ENCODE measurements at places on chromosomes 6 and 20.

GRCh38 chr6:33812669-33813068 is 8.9 kb upstream of the MLN start:
- no peak for DNase-seq

DNA sequence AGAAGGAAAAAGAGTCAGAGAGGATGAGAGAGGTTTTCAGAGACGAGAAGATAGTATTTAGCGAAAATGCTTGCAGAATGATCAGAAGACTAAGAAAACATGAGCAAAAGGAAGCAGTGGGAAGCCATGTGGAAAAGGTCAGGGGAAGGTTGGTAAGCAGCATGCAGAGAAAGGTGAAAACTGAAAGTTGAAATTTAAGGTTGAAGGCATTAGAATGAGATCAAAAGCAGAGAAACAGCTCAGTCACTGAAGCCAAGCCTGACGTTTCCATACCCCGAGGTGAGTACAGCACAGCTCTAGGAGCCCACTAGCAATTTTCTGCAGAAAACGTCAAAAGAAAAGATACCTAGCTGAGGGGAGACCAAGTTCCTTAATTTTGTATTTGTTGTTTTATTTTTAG is 19.1 kb upstream of the TFB1M start:
- DNase-seq = no peak

GRCh38 chr6:219019-219570 is 73.2 kb upstream of the DUSP22 start:
- no peak for DNase-seq

DNA sequence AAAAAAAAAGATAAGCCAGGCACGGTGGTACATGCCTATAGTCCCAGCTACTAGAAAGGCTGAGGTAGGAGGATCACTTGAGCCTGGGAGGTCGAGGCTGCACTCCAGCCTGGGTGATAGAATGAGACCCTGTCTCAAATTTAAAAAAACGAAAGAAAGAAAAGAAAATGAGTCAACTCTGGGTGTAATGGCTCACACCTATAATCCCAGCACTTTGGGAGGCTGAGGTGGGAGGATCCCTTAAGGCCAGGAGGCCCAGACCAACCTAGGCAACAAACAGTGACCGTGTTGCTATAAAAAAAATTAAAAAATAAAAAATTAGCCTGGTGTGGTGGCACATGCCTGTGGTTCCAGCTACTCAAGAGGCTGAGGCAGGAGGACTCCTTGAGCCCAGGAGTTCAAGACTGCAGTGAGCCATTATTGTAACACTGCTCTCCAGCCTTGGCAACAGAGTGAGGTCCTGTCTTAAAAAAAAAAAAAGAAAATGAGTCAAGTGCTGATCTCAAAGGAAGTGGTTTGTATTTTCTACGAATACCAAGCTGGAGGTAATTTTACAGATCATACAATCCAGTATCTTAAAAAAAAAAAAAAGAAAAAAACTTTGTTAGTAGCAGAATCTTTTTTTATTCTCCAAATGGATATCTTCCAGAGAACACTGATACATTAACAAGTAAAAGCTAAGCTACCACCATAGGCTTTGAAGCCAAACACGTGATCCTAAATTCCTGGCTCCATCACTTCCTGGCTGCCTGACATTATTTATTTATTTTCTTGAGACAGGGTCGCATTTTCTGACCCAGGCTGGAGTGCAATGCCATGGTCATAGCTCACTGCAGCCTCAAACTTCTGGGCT is 5.7 kb downstream of the COMMD7 start:
- peak; percentile 60 for DNase-seq

Measured in AG04449 (cell line).